IMR-90 (cell line): ENCODE measurements at places on chromosomes 2 and 18. TPM values are rescaled to one million over a fixed set of nuclear protein-coding genes. Genes with fewer than 3 reads are reported as not detected.

Gene FOXD4L1
- not detected in 2 replicates for polyA plus RNA-seq

DNA sequence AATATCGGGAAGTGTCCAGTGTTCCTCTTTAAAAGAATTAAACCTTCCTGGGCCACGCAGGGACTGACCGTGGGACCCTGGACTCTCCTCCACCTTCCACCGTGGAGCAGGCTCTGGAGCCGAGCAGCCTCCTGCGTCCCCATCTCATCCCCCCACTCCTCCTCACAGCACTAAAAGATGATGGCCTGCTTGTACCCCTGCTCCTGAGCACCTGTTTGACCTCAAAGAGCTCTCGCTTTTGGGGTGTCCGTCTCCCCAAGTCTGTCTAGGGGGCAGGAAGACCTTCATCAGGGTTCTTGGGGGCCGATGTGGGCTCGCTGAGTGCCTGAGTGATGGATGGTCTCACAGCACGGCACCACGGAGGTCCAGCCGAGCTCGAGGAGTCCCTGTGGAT, 1.2 kb upstream of the SDC1 start:
- DNase-seq: no peak

DNA sequence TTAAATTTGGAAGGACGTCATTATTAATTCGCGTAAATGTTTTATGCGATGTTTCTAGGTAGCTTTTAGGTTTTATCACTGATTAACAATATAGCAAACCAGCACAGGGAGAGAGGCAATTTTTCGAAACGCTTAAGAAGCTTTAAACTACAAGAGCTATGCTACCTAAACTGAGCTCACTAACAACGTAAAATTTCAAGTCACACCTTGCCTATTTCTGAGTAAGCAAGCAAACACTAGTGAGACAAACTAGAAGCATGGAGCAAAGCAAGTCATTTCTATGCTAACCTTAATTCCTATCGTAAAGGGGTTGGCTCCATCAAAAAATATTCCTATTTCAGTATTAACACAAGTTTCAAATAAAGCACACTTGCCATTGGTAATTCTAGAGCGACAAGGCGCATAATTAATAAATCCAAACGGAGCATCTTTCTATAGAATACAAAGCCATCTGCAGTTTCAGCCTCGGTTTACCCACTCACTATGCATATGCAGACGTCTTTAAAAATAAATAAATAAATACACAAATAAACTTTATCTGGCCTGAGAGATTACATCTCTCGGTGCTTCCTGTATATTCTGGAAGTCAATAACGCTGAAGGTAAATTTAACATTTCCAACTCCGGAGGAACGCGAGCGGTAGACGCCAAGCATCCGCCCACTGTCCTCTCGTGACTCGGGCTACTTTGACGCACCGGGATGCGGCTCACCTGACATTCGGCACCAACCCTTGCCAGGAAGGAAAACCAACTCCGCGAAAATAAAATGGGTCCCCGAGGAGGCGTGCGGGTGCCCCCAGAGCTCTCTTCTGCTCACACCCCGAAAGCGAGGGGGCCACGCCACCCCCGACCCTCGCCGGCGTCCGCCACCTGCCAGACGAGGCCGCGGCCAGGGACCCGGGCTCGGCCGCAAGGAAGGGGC, 947 bp downstream of the ITSN2 start:
- DNase-seq: no peak

DNA sequence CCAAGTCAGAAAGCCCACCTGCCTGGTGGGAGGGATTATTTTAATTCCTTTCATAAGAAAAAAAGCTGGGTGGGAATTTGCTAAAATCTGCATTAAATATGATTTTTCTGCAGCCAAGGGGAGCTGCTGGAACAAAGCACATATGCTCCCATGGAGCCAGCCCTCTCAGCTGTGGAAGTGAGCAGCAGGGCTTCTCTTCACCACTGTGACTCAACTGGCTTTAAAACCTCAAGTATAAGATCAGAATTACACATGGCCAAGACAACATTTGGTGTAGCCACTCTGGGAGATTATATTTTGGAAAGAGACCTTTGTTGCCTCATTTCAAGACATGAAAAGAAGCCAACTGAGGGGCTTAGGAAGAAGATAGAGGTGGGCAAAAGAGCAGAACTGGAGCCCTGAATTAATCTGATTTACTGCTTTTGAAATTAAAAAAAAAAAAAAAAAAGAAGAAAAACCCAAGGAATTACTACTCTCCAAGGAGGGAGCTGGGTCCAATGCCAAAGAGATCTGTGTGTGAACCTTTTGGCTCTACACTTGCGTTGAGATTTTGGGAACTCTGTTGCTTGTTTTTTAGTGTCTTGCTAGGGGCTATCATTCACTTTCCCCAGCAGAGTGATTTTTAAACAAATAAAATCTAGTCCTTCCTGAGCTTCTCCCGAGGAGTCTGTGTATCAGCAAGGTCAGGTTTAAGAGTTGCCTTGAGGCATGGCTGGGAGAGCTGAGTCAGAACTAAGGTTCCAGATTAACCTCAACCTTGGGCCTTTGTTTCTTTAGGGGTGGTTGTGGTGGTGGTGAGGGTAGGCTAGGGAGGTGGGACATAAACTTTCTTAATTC, 6.0 kb downstream of the LHCGR start:
- DNase-seq: no peak

DNA sequence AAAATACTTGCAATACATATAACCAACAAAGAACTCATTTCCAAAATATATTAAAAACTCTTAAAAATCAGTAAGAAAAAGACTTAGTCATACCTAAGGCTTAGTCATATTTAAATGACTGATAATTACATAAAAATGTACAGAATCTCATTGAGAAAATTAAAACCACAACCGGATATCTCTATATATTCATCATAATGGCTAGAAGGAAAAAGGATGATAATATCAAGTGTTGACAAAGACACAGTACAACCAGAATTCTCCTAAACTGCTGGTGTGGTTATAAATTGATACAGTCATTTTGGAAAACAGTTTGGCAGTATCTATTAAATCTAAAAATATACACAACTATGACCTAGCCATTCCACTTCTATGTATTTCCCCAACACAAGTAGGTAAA, 27.1 kb upstream of the IHH start:
- DNase-seq: peak; percentile 7

DNA sequence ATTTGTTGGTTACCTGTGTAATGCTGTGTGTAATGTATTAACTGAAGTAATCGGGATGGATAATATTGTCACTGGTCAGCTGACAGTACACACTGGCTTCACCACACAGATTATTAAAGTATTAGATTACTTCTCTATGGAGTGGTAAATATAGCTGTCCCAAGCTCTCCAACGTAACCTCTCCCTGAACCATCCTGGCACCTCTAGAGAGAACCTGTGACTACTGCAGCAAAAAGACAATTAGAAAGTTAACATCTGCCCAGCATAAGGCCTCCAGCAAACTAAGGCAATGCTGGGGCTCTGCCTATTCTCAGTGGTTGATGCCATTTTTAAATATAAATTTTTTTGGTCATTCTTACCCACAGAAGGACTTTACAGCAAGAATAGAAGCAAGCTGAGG, 351.3 kb downstream of the GPD2 start:
- DNase-seq: no peak

DNA sequence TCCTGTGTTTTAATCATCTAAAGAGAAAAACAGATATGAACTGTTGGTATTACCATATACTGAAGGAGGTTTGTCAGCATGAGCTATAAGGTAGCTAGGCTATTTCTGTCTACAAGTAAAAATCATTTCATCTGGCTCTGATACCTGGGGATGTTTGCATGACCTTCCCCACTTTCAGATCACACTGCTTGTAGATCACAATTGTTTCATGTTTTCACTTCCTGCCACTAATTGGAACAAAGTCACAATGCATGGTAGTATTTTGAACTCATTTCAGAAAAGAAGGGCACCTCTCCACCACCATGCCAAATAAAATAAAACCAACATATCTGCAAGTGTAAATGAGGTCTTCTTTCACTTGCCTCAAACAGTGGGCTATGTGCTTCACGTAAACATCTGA, 37.8 kb downstream of the NYAP2 start:
- DNase-seq: no peak
